ENCODE measurements at places on chromosomes 4 and X.

- no peak for DNase-seq
Observed at GRCh38 chr4:73967866-73968265, 14.0 kb downstream of the PF4 start.

DNA sequence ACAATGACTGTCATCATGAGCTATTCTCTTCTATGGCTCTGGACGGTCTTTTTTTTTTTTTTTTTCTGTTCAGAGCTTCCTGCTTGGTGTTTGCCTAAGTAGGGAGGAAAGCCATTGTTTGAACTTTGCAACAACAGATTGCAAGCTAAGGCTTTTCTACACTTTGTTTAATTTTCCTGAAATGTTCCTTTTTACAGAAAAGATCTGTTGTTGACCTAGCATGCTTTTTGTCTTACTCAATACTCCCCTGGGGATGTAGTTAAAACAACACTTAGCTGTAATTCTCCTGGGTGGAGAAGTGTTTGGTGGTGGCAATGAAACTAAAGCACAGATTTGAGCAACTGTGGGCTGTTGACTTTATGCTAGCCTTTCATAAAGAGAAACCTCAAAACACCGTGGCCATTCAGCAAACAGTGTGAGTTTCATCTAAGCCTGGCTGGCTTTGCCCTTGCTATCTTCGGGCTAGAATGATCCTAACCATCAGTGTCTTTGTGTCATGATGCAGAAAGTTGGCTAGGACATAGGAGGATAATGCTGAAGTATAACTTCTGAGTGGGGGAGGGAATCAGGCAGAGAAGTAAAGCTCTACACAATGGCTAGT is 110.5 kb downstream of the ANXA3 start:
- DNase-seq, result no peak

- no peak for DNase-seq
Observed at GRCh38 chrX:32520789-32521188, 690.6 kb downstream of the DMD start.

DNA sequence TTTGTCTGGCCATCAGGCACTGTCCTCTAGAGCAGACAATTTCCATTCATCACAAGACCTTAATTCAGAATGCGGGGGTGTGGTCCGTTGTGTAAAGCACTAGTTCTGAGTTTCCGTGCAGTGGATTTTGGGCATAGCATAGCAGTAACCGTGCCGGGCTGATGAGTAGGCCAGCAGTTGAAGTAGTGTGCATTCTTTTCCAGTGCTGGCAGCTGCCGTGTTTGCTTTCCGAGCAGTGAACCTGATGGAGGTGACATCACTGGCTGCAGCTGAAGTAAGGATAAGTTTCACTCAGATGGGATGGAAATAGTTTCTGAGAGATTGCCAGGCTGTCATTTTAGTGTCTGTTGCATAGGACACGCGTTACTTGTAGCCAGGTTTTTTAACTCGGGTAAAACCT is 107.0 kb upstream of the STIM2 start:
- DNase-seq, result peak; percentile 42

- no peak for DNase-seq
Observed at GRCh38 chr4:78565971-78566372, 14.4 kb downstream of the ANXA3 start.

DNA sequence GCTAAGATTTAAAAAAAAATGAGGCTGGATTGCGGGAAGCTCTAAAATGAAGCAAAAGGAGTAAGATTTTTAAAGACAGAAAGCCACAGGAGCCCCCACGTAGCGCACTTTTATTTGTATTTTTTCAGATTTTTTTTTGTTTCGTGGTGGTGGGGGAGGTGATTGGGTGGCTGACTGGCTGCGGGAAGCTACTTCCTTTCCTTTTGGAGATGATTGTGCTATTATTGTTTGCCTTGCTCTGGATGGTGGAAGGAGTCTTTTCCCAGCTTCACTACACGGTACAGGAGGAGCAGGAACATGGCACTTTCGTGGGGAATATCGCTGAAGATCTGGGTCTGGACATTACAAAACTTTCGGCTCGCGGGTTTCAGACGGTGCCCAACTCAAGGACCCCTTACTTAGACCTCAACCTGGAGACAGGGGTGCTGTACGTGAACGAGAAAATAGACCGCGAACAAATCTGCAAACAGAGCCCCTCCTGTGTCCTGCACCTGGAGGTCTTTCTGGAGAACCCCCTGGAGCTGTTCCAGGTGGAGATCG is 908 bp downstream of the PCDH10 start:
- no peak for DNase-seq

GRCh38 chr4:139403462-139403861 is 50.5 kb upstream of the RAB33B start:
- no peak for DNase-seq

GRCh38 chrX:69195192-69195591 is 29.9 kb upstream of the PJA1 start:
- DNase-seq, result no peak

DNA sequence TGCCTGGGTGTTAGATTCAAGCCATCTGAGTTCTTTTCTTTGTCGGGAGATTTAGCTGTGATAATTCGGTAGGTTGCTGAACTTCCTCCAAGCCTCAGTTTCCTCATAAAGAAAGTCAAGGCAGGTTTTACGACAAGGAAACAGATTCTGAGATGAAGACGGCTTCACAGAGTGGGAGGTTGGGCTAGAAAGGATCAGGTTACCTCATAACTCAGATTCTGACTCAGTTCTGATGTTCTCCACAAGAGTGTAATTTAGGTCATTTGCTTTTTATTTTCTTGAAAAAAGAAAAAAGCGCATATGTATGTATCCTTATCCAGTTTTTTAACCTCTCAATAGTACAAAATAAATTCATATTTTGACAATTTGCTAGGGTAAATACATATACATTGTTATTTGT is 47.2 kb upstream of the ELOVL6 start:
- DNase-seq, result no peak

DNA sequence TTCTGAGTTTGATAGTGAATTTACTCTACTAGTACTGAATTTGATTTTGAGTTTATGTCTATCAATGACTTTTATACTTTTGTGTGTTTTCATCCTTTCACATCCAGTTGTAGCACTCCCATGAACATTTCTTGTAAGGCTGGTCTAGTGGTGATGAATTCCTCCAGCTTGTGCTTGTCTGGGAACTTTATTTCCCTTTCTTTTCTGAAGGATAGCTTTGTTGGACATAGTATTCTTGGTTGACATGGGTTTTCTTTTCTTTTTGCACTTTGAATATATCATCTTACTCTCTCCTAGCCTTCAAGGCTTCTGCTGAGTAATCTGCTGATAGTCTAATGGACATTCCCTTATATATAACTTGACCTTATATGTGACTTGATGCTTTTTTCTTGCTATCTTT is 32.5 kb upstream of the IL2 start:
- DNase-seq, result no peak

- DNase-seq, result no peak
Observed at GRCh38 chrX:110657073-110657472, 138.5 kb downstream of the CHRDL1 start.

- DNase-seq, result no peak
Observed at GRCh38 chrX:87518504-87518903, 902 bp downstream of the KLHL4 start.

DNA sequence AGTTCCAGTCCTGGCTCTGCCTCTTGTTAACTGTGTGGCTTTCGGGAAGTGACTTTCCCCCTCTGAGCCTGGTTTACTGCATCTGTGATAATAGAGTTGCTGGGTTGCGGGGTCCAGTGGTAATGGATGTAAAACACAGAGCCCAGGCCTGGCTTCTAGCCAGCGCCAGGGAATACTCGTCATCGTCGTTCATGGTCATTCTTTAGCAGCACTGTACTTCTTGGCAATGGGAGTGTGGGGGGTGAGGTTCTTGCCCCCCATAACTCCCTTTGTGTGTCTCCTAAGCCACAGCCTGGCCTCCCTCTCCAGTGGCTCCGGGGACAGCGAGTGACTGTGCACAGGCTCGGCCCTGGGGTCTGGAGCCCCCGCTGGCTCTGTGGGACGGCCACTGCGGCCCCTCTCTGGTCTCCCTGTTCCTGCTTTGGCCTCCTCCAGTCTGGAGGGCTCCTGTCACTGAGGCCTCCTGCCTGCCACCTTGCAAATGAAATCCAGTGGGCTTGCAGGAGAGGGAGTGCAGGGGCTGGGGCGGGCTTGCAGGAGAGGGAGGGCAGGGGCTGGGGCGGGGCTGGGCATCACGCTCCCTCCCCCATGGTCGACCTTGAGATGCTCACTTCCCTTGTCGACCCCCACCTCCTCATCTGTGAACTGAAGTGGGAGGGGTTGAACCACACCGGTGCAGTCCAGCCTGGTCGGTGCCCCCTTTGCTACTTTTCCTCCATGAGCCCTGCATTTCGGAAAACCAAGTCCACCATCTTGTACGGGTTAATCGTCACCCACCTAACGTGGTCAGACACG is 13.2 kb downstream of the PSAPL1 start:
- DNase-seq, result no peak

DNA sequence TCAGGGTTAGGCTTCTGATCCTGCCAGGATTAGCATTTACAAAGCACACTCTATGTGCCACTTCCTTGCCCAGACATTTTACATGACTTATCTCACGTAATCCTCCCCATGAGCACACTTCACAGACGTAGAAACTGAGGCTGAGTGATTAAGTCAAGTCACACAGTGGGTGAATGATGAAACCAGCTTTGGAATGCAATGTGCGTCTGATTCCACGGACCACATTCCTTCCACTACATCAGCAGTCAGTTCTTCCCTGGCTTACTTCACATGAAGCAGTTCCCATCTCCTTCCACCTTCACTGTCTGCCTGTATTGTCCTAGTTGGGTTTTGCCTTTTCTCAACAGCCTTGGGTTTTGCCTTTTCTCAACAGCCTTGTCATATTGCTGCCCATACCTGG is 134.3 kb upstream of the PPARGC1A start:
- DNase-seq, result peak; percentile 48

DNA sequence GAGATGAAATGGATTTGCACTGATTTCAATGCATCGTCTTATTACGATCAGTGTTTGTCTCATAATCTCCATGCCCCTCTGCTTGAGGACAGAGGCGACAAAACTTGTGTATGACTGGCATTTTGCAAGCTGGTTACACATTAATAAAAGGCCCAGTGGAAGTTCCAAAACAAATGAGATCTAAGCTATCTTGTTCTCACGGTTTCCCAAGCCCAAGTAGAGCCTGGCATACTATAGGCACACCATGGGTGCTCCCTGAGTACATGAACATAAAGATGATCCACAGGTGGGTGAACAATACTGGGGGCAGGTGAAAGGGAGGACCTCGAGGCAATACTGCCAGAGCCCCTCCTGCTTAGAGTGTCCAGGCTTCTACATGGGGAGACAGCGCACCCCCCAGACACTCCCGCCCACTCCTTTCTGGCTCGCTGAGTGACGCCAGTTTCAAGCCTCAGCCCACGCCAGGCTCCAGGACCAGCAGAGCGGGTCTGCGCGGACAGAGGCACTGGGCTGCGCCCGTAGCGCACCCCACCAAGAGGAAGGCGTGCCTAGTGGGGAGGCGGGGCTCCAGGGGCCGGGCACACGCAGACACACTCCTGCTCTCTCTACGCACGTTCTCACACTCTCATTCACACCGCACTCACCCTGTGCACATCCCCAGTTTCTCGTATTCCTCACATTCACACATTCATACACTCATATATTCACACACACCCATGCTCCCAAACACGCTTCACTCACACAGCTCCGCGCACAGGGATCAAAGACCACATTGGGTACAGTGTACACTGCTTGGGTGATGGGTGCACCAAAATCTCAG is 8.9 kb upstream of the GSX2 start:
- DNase-seq, result no peak
